ENCODE measurements at places on chromosomes 5 and 9.

- DNase-seq = no peak
Observed at GRCh38 chr5:134489227-134489944, 36.1 kb upstream of the JADE2 start.

GRCh38 chr5:123279136-123279535 is 144.1 kb downstream of the CEP120 start:
- no peak for DNase-seq

DNA sequence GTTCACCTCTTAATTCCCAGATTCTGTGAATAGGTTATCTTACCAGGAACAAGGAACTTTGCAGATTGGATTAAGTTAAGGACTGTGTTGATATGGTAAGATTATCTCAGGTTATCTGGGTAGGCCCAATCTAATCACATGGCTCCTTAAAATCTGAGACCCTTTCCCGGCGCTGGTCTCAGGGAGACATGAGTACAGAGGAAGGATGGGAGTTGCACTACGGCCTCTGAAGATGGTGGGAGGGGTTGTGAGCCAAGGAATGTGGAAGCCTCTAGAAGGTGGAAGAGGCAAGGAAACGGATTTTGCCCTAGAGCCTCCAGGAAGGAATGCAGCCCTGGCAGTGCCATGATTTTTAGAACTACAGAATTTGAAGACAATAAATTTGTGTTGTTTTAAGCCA is 95.1 kb downstream of the AK8 start:
- DNase-seq = no peak

- DNase-seq = no peak
Observed at GRCh38 chr5:85010014-85010562, 625.4 kb upstream of the EDIL3 start.
